ENCODE measurements at places on chromosomes 5 and 9.

- DNase-seq = no peak
Observed at GRCh38 chr5:154729613-154730012, 25.6 kb upstream of the LARP1 start.

GRCh38 chr5:173809014-173809413 lies 79.1 kb upstream of the CPEB4 start:
- no peak for DNase-seq

- no peak for DNase-seq
Observed at GRCh38 chr5:18712936-18713485, 1078.8 kb downstream of the TAF11L14 start.

GRCh38 chr5:125033602-125034001 lies 287.2 kb upstream of the ZNF608 start:
- no peak for DNase-seq

GRCh38 chr5:112742424-112742823 lies 4.7 kb downstream of the APC start:
- no peak for DNase-seq

- no peak for DNase-seq
Observed at GRCh38 chr5:87099291-87099839, 168.3 kb upstream of the RASA1 start.

DNA sequence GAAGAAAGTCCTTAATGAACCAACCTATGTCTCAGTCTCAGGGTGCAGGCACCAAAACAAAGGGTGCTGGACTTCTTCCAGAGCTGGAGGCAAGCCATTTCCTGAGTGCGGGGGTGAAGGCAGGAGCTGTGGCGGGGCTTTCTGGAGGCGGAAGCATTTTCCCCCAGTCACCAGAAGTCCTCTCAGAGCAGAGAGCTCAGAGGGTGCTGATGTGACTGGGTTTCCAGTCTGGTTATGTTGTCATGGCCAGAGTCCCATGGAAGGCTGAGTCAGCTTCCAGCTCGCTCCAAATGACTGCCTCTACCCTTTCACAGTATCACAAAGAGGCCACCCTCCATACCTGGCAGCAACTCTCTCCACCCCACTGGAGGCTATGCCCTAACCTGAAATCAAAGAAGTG lies 86.0 kb downstream of the TRPC7 start:
- DNase-seq = no peak

GRCh38 chr5:103542441-103542840 lies 20.1 kb downstream of the NUDT12 start:
- no peak for DNase-seq

DNA sequence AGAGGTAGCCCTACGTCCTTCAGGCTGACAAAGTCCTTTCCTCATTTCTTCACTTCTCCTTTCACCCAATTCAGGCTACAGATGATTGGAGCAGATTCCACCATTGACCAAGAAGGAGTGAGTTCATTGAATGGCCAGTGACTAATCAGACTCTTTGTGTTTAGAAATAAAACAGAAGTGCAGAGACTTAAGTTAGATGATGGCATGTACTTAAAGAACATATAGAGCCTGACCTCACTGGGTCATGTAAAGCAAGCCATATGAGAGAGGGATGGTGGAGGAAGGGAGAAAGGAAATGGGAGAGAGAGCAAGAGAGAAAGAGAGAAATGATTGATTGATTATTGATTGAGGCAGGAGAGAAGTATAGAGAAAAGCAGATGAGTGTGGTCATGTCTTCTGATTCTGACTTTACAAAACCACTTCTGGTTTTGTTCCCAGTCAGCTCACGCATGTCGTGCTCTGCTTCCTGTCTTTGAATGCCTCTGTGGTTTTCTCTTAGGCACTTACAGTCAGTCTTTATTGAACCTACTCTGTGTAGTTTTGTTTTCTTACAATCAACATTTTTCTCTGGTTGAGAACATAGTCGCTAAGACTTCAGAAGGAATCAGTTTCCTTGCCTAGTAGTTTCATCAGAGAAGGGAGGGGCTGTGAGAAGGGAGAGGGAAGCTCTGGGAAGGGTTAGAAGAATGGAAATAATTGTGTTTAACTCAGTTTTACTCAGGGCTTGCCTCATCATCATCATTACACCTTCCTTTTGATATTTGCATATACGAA lies 149.2 kb upstream of the KLF9 start:
- DNase-seq = no peak

DNA sequence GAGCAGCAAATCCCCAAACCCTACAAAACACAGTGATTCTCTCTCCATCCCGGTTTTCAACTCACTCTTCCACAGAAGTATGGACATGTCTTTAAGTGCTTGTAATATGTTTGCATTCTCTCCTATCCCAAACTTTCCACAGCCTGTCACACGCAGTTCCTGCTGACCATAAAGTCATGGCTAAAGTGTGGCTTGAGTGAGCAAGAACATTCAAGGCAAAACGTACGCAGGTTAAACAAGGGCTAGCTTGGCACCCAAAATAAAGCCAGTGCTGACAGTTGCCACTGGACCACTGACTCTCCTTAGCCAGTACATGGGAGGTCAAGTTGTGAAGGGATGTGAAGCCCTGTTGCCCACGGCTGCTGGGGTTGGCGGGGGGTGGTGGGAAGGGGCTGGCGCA lies 211.1 kb upstream of the IRX1 start:
- no peak for DNase-seq

- no peak for DNase-seq
Observed at GRCh38 chr5:41629897-41630296, 119.5 kb upstream of the PLCXD3 start.

- DNase-seq = no peak
Observed at GRCh38 chr5:92687821-92688722, 892.9 kb downstream of the NR2F1-AS1 start.

DNA sequence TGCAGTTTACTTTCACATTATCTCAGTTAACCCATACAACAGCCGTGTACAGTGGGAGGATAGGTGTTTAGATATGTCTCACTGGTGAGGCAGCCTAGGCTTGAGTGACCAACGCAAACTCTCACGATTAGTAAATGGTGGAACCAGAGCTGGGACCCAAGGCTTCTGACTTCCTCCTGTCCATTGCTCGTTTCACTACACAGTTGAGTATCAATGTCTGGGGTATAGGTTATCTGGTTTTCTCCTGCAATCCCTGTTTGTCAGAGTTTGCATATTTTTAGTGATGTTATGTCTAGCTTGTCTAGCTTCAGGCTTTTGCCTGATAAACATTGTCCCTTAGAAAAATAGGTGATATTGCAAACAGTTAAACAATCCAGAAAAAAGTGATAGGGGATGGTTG lies 62.6 kb downstream of the NUP214 start:
- DNase-seq = no peak

GRCh38 chr5:42950456-42951292 lies 89.4 kb downstream of the ANXA2R start:
- peak; percentile 44 for DNase-seq

DNA sequence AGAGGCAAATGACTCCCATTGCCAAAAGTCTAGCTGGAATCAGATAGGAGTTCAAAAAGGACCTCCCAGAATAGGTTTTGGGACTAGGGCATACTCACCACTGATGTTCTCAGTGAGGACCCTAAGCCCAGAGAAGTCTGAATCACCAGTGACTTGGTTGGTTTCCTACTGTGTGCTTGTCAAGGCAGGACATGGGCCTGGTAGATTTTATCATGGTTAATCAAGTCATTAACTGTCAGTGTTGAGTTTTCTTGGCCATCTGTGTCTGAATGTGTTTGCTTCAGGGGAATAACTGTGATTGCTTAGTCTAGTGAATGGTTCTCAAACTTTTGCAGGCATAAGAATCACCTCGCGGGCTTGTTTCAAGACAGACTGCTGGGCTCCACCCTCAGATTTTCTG lies 99.0 kb upstream of the GDNF start:
- no peak for DNase-seq

DNA sequence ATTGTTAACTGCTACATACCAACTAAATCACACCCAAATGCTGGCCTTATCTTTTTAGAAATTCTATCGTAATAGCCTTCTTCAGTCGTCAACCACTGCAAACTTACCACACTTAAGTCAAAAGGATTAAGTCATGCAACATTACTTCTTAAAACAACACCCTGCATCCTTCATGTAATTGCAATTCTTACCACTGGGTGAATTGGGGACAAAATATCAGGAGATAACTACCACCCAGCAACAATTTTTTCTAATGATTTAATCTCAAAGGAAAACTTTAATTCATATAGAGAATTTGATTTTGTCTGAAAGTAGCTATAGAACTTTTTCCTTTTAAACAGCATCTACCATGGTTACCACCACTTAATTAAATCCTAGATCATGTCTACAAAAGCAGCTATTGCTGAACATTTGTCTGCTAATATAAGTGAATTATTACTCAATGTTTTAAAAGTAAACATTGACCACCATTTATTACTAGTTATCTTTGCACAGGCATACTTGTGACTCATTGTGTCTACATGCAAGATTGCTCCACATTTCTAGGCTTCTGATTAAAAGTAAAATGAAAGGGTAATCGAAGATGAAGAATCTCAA lies 10.5 kb downstream of the MLLT3 start:
- no peak for DNase-seq

DNA sequence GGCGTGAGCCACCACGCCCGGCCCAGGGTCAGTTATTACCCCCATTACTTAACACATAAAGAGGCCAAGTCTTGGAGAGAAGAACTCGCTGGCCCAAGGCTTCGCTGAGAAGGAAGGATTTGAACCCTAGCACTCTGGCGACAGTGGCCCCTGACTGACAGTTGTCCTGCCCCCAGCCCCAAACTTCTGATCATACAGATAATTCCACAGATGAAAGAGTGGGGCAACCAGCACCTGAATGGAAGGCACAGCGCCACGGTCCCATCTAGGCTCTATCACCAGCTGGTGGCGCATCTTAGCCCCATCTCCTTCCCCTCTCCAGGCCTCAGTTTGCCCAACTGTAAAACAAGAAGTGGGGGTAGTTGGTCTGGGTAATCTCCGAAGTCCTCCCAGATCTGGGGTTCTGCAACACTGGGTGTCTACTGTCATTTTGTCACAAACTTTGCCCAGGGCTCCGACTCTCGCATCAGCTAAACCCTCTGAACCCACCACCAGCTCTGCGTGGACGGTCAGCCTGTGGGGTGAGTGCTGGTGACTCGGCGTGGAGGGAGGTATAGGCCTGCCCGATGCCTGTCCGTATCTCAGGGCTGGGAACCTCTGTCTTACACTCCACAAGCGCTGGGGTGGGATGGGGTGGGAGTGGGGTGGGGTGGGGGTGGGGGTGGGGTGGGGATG lies 209.3 kb downstream of the C9orf50 start:
- no peak for DNase-seq

GRCh38 chr5:25688156-25688555 lies 1043.4 kb upstream of the CDH10 start:
- no peak for DNase-seq

DNA sequence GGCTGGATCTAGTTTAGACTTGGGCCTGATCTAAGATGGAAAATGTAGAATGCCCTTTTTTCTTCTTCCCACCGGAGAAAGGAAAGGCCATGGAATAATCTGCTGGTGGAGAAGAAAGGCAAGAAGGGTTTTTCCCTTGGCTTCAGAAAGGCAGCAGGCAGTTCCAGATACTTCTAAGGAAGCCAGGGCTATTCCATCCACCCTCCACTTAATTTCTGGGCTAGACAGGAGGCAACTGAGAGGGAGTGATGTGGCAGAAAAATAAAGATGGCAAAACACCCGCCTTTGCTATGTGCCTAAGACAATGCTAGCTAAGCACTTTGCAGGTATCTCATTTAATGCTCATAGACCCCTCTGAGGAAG lies 9.9 kb downstream of the MYOZ3 start:
- DNase-seq = no peak

GRCh38 chr5:132104556-132104955 lies 31.0 kb downstream of the CSF2 start:
- DNase-seq = no peak

DNA sequence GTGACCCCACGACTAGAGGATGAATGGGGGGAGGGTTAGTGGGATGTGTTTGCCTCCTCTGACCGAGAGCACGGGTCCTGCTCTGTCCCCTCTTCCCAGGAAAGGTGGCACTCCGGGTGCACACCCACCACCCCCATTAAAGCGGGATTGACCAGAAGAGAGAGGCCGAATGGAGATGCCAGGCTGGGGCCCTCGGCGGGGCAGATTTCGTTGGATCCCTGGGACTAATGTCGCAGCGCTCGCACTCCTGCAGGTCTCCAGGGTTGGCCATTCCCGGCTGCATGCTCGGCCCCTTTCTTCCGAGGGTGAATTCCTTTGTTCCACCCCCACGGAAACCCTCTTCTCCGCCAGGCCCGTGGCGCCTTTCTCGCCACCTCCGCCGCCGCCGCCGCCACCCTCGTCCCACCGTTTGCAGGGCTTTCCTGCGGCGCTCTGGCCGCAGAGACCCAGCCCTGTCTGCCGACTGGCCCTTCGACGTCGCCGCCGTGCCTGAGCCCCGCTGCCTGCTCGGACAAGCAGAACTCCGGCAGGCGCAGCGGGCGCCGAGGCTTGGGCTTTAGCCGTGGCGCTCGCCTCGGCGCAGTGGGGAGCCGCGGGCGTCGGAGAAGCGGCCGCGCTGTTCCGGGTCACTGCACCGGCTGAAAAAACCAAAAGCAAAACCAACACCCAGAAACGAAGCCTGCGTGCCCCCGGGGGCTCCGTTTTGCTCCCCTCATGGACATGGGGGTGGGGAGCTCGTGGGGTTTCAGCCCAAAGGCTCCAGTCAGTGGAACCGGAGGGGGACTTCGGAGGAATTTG lies 11.8 kb downstream of the LMX1B start:
- DNase-seq = no peak

DNA sequence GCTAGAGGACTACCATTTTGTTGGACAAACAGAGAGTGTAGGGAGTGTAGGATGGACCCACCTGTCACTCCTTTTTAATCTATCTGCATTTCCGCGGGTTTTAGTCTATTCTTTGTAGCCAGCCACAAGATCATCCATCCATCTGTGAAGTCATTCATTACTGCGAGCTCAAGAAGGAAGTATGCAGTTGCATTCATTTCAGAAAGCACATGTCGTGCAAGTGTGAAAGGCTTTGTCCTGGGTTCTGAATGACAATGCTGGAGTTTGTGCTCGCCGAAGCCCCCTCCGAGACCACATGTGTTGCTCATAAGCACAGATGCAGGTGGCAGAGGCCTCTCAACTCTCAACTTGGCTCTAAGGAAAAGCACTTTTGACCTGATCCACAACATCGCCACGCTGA lies 70.3 kb upstream of the BASP1 start:
- DNase-seq = no peak

GRCh38 chr9:14383294-14383693 lies 69.4 kb upstream of the NFIB start:
- no peak for DNase-seq

DNA sequence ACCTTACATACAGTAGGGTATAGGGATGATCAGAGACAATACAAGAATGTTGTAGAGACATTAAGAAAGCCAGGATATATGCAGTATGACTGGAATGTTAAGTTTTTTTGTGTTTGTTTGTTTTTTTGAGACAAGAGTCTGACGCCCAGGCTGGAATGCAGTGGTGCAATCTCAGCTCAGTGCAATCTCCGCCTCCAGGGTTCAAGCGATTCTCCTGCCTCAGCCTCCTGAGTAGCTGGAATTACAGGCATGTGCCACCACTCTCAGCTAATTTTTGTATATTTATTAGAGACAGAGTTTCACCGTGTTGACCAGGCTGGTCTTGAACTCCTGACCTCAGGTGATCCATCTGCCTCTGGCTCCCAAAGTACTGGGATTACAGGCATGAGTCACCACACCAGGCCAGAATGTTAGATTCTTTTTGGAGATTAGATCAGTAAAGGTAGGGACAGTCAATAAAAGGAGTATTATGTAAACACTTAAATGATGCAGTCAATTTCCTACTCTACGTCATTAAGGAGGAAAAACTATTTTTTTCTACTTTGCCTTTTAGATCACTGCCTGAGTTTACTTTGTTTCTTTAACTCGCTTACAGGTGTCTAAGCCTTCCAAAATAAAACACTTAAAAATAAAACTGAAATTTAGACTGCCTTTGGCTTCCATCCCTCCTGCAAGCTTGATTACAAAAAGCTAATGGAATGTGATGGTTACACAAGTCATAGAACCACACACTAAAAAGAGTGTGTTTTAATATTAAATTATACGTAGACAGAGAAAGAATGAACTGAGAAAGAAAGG lies 6.8 kb upstream of the HNRNPA0 start:
- DNase-seq = no peak

Measured in stimulated activated CD8-positive, alpha-beta memory T cell treated with anti-CD3 and anti-CD28 coated beads, Interleukin-2, amount 100 ng/mL, for 1 hour (primary cell).